ENCODE measurements at places on chromosomes 5 and 9. TPM values are rescaled to one million over a fixed set of nuclear protein-coding genes. Genes with fewer than 3 reads are reported as not detected.

The RCL1 gene
- total RNA-seq, result 13.4 TPM

The SPOCK1 gene
- 39.0 TPM for total RNA-seq

The ESM1 gene
- total RNA-seq, result not detected

The FCN1 gene
- 1.3 TPM for total RNA-seq

The RECK gene
- total RNA-seq, result 24.2 TPM

The TAF11L12 gene
- total RNA-seq, result not detected

The HAUS6 gene
- total RNA-seq, result 7.5 TPM

DNA sequence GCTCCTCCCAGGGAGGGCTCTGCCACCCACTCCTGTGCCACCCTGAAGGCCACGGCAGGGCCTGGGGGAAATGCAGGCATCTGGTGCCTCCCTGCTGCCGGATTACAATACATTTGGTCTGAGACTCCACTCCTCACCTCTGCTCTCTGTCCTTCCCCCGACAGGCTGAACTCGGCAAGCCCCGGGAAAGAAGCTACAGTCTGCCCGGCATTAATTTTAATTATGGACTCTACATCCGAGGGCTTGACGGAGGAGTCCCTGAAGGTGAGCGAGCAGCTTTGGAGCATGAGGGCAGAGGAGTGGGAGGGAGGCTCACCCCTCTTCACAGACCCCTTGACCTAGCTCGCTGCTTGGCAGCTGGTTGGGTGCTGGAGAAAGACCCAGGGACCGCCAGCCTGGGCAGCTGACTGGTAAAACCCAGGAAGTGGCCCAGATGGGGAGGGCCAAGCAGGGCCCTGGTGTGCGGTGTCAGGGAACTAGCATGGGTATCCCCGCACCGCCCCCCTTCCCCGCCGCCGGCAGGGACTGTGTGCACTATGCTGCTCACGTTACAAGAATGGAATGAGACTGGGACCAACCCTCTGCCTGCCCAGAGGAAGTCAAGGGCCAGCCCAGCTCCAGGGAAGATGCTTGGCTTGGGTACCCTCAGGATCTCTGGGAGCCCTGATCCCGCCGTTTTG, 83.7 kb upstream of the BARHL1 start:
- no peak for DNase-seq

- DNase-seq, result no peak
Measured at GRCh38 chr9:105639936-105640335, 22.3 kb upstream of the TAL2 start.

- DNase-seq, result no peak
Measured at GRCh38 chr5:59738024-59738423, 155.5 kb downstream of the PDE4D start.

GRCh38 chr5:92780057-92780456, 801.0 kb downstream of the NR2F1-AS1 start:
- DNase-seq, result no peak

- no peak for DNase-seq
Measured at GRCh38 chr5:172549696-172550095, 91.4 kb upstream of the NEURL1B start.

- no peak for DNase-seq
Measured at GRCh38 chr9:136160381-136160841, 41.7 kb upstream of the TMEM250 start.

- DNase-seq, result no peak
Measured at GRCh38 chr5:66002415-66002814, 76.0 kb downstream of the ERBIN start.

DNA sequence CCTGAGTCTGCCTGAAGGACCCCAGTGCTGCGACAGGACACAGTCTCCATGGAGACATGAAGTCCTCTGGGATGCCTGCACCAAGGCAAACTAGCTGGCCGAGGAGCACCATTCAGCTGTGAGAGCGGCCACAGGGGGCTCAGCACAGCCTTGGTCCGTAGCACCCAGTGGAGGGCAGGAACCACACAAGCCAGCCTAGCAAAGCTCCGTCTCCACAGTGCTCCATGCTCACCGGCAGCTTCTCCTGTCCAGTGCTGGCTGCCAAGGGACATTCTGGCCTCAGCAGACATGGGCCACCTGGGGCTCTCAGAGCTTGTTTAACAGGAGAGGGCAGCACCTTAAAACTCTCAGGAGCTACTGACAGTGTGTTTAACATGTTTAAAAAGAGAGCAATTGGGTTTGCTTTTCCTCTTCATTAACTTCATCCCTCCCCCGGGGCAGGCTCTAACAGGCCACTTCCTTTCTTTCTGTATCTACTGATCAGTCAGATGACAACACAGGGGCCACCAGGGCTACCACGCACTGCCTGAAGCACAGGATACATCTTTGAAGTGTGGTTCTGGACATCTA, 57.0 kb downstream of the SECISBP2 start:
- DNase-seq, result no peak

DNA sequence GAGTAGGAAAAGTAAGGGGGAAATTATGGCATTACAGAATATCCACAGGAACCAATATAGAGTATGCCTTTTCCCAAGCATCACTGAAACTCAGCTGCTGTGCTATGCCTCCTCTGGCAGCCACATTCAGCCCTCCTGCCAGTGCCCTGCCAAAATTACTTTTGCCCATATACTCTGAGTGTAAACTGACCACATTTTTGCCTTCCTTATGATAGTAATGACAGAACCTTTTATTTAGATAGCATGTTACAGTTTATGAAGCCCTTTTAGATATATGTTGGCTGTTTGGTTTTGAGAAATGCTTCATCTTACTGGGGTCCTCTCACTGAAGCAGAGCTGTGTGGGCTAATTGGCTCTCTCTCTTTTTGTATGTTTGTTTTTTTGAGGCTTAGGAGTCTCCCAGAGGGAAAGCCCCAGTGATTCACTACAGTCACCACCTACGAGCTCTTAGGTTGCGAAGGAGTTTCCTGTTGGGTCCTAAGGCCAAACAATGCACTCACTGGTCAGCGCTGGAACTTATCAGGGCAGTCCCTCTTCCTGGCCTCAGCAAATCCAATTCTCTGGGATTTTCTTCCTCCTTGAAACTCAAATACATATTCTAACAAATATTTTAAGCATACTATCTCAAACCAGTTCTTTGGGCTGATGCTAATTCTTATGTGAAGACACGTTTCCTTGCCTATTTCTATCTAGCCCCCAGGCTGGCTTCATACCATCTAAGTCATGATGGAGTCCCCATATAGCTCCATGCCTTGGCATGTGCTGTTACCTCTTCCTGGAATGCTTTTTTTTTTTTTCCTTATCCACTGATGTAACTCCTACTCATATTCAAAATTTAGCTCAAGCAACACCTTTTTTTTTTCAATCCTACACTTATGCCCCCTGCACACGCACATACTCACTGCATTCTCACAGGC, 3.7 kb downstream of the PHF24 start:
- no peak for DNase-seq

All from esophagus muscularis mucosa (tissue), 4 donors.